ENCODE measurements at places on chromosomes 2 and 18.
A peak's percentile ranks its signal among the peaks of the same experiment; 100 is the strongest.

DNA sequence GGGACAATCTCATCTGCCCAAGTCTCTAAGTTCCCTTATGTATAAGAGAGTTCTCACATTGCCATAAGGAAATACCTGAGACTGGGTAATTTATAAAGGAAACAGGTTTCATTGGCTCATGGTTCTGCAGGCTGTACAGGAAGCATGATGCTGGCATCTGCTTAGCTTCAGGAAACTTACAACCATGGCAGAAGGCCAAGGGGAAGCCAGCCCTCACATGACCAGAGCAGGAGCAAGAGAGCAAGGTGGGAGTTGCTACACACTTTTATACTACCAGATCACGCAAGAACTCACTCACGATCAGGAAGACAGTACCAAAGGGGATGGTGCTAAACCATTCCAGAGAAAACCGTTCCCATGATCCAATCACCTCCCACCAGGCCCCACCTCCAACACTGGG is 73.9 kb downstream of the PRKRA start:
- DNase-seq = no peak

- no peak for DNase-seq
Observed at GRCh38 chr2:217293607-217294006, 433.7 kb upstream of the TNP1 start.

- no peak for DNase-seq
Observed at GRCh38 chr18:77866351-77866750, 616.7 kb downstream of the GALR1 start.

- DNase-seq = no peak
Observed at GRCh38 chr2:180033993-180034894, 27.1 kb upstream of the CWC22 start.

DNA sequence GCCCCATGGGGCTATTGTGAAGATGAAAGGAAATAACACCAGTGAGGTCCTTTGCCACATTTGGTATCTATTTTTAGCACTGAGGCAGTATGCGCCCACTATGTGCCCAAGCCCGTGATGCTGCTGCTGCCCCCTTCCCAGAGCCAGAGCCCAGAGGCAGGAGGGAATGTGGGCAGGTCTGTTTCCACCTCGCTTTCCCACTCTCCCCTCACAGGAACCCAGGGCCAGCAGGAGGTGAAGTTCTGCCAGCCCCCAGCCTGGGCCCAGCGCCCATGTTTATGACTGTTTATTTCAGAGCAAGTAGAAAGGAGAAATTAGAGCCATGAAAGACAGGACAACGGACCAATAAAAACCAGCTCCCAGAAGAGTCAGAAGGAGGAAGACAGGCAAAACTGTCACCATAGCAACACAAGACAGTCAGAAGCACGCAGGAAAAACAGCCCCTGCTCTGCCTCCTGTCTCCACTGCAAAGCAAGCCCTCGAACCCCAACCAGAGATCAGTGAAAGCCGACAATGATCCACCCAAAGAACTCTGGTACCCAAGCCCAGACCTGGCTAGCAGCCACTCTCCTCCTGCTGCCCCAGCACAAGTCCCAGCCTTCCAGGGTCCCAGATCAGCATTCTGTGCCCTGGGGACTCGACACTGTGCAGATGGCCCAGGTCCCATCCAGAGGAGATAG is 1.4 kb downstream of the CYRIA start:
- DNase-seq = peak; percentile 88

GRCh38 chr2:120241684-120242083 is 11.0 kb upstream of the RALB start:
- DNase-seq = no peak

DNA sequence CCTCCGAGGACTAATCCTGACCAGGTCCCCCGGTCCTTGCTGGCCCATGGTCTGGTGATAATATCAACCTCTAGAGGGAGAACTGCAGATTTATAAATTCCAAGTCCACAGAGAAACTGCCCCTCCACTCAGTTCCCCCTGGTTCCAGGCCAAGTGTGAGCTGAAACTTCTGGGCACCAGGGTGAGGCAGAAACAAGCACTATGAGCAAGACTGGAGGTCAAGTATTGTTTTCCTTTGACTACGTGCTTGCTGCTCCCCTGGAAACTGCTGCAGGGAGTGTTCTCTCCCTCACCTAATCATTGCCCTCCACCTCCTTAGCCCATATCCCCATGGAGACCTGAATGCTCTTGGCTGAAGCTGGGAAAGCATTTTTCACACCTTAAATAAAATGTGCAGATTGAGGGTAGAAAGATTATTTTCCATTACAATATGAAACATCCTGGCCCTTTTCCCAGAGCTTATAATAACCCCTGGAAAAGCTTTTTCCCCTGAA is 135.2 kb downstream of the RDH14 start:
- DNase-seq = no peak

- no peak for DNase-seq
Observed at GRCh38 chr2:47868611-47869352, 37.5 kb downstream of the FBXO11 start.

GRCh38 chr2:232200195-232200594 is 178.4 kb upstream of the ALPP start:
- peak; percentile 82 for DNase-seq

DNA sequence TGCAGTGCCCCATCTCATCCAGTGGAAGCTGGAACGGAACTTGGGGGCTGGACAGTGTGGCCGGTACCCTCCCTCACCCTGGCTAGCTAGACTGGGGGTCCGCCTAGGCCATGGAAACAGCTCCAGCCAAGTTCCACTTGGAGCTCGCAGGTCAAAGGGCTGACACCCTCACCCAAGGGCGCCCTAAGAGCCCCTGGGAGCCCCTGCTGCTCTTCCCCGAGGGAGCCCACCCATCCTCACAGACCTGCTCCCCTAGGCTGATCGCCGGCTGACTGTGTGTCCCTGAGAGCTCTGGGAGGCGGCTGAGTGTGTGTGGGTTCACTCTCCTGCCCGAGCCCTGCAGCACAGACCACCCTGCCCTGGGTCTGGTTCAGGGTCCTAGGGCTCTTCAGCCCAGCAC is 118.2 kb upstream of the OTOS start:
- no peak for DNase-seq

- no peak for DNase-seq
Observed at GRCh38 chr2:65329525-65329924, 101.9 kb downstream of the ACTR2 start.

DNA sequence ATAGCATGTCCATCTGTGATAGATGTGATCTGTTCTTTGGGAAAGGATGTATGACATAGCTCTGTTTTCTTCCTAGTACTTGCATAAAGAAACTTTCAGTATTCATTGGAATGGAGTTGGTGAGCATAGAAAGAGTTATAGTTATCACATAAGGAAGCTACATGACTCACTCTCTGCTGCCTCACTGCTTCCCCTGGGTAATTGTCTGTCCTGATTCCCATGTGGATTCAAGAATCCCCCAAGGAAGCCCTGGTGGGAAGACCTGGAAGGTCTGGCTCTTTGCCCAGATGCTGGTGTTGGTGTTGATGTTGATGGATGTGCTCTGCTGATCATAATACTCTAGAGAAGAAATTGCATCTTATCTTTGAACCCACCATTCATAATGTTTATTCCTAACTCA is 60.6 kb downstream of the PTPN4 start:
- DNase-seq = peak; percentile 69

DNA sequence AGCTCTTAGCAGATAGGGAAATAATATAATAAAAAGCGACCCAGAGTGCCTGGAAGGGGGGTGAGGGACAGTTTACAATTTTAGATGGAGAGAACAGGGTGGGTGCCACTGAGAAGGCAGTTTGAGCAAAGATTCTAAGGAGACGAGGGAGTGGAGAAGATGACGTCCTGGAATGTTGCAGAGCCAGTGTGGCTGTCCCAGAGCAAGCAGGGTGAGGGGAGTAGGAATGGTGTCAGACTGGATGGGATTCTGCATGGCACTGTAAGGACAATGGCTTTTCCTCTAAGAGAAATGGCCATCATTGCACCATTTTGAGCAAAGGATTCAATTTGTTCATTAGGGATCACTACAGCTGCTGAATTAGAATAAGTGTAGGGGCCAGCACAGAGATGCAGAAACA is 73.1 kb downstream of the FAM124B start:
- no peak for DNase-seq

- no peak for DNase-seq
Observed at GRCh38 chr2:42882756-42883155, 90.4 kb upstream of the HAAO start.

- DNase-seq = no peak
Observed at GRCh38 chr2:2788076-2788475, 457.0 kb upstream of the MYT1L start.

DNA sequence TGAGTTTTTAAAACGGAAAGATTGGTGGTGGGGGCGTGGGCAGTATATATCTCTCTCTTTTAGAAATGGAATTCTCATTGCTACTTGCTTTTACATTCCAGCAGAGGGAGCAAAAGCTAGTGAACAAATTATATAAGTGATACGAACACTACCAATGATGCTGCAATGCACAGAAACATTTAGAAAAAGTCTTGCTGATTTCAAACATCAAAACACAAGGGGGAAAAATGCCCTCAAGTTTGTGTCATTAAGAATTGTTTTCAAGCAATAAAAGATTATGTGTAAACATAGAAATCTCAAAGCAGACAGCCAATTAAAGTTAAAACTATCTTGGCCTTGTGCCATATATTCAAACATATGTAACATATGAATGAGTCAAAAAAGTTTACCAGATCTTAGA is 296.3 kb upstream of the KCNJ3 start:
- peak; percentile 60 for DNase-seq

DNA sequence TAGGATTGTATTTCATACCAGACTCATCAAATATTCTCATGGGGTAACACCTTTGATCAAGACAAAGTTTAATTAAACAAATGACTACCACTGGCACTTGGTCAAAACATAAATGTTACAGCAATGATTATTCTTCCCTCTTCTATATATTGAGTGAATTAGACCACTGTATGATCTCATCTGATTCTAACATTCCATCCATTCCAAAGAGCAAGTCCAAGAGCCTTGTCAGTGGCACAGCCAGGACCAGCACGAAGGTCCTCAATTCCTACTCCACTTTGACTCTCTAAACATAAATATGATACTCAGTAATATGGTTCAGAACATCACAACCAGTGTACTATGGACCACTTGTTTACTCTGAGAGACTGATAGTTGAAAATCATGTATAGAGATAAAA is 86.4 kb downstream of the AP1S3 start:
- DNase-seq = peak; percentile 6

GRCh38 chr2:205539603-205540002 is 142.7 kb upstream of the NRP2 start:
- no peak for DNase-seq

DNA sequence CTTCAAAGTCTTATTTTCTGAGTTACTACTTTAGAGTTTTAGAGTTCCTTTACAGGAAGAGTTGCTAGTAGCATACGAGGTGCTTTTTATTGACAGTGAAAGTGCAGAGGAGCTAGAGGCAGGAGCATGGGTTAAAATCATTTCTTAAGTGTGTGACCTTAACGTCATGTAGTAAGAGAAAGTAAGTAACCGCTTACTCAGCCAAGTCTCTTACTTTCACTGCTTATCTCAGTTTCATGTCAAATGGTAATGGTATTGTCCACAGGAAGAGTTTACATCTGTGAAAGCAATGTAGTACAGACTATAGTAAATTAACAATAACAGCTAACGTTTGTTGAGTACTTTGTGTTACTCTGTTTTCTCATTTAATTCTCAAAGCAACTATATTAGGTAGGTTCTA is 12.6 kb downstream of the NDUFAF7 start:
- DNase-seq = no peak

GRCh38 chr2:124805060-124805459 is 780.0 kb downstream of the CNTNAP5 start:
- DNase-seq = no peak

DNA sequence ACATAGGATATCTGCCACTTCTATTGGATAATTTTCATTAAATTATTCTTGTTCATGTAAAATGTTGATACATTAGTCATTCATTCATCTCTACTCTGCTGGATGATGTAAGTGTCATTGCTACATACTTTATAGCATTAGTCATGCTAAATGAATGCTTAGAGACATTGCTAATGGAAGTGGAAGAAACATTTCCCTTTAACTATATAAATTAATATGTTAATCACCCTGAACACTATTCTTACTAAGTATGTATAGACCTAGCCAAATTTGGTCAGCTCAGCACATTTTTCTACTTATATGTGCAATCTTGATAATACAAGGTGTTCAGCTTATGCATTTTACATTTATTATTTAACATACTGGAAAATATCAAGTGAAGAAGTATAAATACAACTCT is 160.2 kb downstream of the DPP4 start:
- DNase-seq = peak; percentile 85

DNA sequence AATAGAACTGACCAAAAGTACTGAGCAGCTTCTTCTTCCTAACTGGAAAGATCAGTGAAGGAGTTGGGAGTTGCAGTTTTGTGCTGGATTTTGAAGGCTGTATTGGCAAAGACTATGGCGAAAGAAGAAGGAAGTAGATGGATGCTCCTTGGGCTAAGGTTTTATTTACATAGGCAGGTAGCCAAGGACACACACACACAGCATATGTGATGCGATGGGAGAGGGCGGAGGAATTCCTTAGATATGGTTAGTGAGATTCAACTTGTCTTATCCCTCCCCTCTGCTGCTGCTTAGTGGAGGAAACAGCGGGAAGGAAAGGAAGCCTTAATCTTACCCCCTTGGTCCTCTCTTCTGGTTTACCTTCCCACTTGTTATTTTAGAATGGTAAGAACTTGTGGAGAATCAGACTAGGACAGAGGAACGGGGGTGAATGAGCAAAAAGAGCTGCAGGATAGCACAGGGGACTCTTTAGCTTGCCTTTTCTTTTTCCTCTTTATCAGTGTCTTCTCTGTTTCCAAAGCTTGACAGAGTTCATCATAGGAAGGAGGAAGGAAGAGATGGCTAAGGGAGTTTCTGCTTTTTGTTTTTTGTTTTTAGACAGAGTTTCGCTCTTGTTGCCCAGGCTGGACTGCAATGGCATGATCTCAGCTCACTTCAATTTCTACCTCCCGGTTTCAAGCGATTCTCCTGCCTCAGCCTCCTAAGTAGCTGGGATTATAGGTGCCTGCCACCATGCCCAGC is 87.9 kb downstream of the OSBPL6 start:
- no peak for DNase-seq

DNA sequence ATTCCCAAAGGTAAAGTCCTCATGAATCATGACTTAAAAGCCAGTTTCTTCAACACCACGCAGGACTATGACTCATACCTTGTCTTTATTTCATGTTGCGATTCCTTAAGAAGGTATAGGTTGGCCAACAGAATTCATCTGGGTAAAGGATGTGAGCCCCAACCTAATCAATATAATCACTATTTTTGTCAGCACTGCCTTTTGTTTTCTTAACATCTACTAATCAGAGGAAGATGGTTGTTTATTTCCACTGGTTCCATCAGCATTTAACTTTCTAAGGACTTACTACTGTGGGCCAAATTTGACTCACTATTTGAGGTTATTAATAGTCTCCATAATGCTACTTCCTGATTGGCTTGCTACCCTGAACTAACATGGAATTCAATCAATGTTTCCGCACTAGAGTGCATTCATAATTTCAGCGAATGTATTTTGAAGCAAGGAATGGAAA is 78.6 kb downstream of the SCG2 start:
- no peak for DNase-seq

GRCh38 chr2:117551858-117552257 is 262.6 kb upstream of the DDX18 start:
- no peak for DNase-seq

GRCh38 chr2:102872388-102872787 is 110.6 kb downstream of the TMEM182 start:
- DNase-seq = peak; percentile 42
